ENCODE measurements at places on chromosomes 12 and 14.

GRCh38 chr12:21806255-21806654 is 31.7 kb upstream of the KCNJ8 start:
- DNase-seq = no peak

- DNase-seq = no peak
Observed at GRCh38 chr12:80041071-80041470, 58.3 kb upstream of the OTOGL start.

DNA sequence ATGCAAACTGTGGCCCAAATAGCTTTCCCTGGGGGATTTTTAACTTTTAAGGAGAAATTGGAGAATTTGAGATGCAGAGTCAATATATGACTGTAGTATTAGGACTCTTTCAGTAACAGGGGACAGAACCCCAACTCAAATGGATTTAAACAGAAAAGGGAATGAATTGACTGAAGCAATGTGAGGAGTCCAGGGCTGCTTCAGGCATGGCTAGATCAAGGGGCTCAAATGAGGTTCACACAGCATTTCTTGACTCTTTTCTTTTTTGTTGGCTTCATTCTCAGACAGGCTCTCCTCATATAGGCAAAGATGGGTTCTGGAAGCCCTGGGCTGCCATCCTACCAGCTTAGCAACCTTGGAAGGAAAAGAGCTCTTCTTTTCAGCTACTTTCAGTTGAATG is 13.6 kb downstream of the HNF1A start:
- no peak for DNase-seq

GRCh38 chr12:18718462-18718861 is 19.4 kb downstream of the PLCZ1 start:
- no peak for DNase-seq

DNA sequence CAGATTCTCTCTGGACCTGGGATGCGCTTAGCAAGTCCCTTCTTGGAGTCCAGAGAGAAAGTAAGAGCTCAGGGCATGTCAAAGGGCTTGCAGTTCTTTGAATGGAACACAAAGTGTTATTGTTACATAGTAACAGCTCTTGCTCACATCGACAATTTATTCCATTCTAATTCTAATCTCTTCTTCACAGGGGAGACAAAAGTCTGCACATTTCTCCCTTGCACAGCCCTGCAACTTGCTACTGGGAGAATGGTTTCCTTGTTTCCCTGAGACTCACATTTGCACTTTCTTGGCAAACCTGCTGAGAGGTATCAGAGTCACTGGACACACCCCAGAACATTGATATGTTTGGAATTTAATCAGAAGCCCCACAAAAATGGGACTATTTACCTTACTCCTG is 209.9 kb upstream of the IGF1 start:
- DNase-seq = no peak
